ENCODE measurements at places on chromosomes 2 and 18. TPM values are rescaled to one million over a fixed set of nuclear protein-coding genes. Genes with fewer than 3 reads are reported as not detected.

GPR155 gene
- 0.82 TPM for polyA plus RNA-seq

GRCh38 chr2:37367984-37368383 lies 23.6 kb downstream of the QPCT start:
- no peak for DNase-seq

- DNase-seq = no peak
Measured at GRCh38 chr2:43136011-43136799, 90.2 kb downstream of the ZFP36L2 start.

SPATS2L gene
- polyA plus RNA-seq = 263 TPM

- peak; percentile 70 for DNase-seq
Measured at GRCh38 chr2:219726916-219727315, 99.5 kb downstream of the SLC4A3 start.

ESPNL gene
- polyA plus RNA-seq = 0.44 TPM

GRCh38 chr18:35973650-35974049 lies 1.2 kb downstream of the RMP24 start:
- DNase-seq = no peak

DOK1 gene
- polyA plus RNA-seq = 3.9 TPM

GRCh38 chr2:238818561-238818960 lies 29.3 kb upstream of the TWIST2 start:
- DNase-seq = no peak

SCN3A gene
- not detected for polyA plus RNA-seq

DSG4 gene
- not detected for polyA plus RNA-seq

G6PC2 gene
- not detected for polyA plus RNA-seq

RSAD2 gene
- polyA plus RNA-seq = not detected

- no peak for DNase-seq
Measured at GRCh38 chr2:173544641-173545363, 190.1 kb downstream of the CDCA7 start.

DNA sequence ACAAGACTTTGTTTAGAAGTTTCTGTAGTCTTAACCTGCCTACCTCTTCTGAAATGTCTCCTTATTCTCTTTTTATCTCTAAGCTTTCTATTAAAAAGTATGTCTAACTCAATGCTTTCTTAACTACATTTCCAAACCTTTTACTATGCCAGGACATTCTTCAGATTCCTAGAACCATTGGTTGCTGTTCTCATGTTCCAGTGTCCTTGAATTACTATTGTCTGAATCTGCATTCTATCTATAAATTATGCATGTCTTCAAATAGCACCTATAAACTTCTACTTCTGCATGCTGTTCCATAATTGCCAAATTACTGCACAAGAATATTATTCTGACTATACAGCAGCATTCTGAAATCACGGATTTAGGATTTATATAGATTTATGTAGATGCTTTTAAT lies 166.0 kb upstream of the VWC2L start:
- DNase-seq = peak; percentile 68

- no peak for DNase-seq
Measured at GRCh38 chr2:211946960-211947359, 591.6 kb downstream of the ERBB4 start.

GRCh38 chr18:51848702-51849101 lies 491.3 kb upstream of the DCC start:
- DNase-seq = no peak

UGT1A5 gene
- polyA plus RNA-seq = not detected

GRCh38 chr2:120693121-120693520 lies 42.5 kb upstream of the GLI2 start:
- no peak for DNase-seq

- DNase-seq = no peak
Measured at GRCh38 chr2:20600756-20601325, 50.1 kb downstream of the HS1BP3 start.

- no peak for DNase-seq
Measured at GRCh38 chr18:22286585-22286984, 117.2 kb downstream of the GATA6 start.

DNA sequence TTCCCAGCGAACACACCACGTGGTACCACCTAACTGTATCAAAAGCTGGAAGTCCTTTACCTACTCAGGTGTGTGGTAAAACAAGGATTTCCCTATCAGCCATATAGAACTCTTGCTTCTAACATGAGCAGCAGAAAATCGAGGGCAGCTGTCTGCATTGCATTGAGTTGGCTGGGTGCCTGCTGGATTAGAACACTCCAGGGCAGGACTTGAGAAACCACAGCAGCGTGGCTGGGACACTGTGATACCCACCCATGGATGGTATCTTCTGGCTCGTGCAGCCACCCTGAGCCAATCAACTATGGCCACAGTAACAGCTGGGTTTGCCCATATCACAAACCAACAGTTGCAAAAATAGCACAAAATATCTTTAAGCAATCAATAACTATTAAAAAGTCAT lies 188.3 kb downstream of the FBXO15 start:
- DNase-seq = no peak

DNA sequence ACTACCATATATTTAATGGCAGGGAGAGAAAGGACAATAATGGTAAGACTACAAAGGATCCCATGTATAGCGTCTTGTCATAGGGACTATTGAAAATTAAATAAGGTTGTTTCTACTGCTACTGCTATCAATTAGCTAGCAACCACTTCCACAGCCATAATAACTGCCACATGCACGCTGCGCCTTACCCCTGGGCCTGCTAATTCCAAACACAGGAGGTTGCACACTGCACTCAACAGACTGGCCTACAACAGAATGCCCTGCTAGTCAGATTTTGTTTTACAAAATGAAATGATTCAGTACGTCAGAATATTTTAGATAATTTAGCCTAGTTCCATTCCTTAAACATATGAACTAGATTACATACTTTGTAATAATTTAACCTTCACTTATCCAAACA lies 121.0 kb upstream of the SMAD7 start:
- DNase-seq = no peak

DNA sequence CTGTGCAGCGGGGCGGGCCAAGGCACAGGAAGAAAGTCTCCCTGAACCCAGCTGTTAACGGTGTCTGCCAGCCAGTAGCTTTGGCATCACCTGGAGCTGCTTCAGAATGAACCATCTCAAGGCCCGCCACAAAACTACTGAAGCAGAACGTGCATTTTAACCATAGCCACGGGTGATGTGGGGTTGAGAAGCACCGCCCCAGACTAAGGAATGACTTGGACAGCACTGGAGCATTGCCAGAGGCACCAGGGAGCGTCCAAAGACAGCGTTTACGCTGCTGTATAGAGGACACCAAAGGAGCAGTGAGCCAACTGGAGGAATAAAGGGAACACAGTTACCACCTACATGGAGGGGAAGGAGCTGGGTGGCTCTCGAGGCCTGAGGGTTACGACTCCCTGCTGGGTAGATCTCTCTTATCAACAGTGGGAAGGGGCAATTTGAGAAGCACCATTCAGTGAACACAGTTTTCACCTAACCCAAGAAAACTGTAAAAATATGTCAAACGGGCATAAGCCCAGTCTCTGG lies 28.4 kb upstream of the LONRF2 start:
- DNase-seq = no peak

TEX44 gene
- not detected for polyA plus RNA-seq

DNA sequence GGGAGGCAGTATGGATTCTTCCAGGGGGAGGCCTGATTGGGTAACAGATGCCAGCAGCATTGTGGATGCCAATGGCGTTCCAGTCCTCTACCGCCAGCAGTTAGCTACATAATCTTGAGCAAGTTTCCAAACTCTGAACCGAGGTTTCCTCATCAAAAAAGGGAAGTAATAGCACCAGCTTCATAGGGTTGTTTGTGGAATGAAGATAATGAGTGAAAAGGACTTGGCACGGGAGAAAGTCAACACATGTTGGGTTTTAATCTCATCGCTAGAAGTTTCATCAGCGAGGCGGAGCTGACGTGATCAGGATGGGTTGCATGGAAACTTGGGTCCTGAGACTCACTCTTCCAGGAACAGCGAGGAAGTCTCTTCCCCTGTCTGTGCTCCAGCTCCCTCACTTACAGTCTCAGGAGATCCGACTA lies 266.7 kb downstream of the SH3BP4 start:
- no peak for DNase-seq

GRCh38 chr2:1698188-1698945 lies 45.9 kb downstream of the PXDN start:
- no peak for DNase-seq

- peak; percentile 84 for DNase-seq
Measured at GRCh38 chr18:31684279-31685096, at the start of gene B4GALT6. B4GALT6 (minus strand) TSS chr18:31684581; CDS start chr18:31684426, 155 bp downstream.

GRCh38 chr2:174546519-174547506 lies 50.8 kb downstream of the WIPF1 start:
- peak; percentile 82 for DNase-seq

- DNase-seq = no peak
Measured at GRCh38 chr2:191690327-191690726, 12.4 kb downstream of the NABP1 start.

- peak; percentile 62 for DNase-seq
Measured at GRCh38 chr2:25250331-25251070, 82.1 kb upstream of the POMC start.

DNA sequence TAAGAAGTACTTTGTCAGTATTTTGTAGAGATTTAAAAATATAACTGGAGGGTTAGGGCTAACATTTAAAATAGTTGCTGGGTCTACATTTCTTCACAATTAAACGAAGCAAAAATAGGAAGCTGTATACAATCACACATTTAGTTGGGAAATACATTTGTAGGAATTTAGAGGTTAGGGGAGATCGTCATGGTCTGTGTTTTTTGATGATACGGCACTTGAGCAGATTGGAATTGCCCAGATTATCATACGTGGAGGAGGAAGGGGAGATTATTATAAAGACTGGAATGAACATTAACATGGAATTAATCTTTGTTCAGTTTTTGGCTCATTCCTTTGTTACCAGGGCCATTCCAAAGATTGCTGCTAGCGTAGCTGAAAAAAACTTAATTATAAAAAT lies 84.6 kb downstream of the MTA3 start:
- no peak for DNase-seq

DNA sequence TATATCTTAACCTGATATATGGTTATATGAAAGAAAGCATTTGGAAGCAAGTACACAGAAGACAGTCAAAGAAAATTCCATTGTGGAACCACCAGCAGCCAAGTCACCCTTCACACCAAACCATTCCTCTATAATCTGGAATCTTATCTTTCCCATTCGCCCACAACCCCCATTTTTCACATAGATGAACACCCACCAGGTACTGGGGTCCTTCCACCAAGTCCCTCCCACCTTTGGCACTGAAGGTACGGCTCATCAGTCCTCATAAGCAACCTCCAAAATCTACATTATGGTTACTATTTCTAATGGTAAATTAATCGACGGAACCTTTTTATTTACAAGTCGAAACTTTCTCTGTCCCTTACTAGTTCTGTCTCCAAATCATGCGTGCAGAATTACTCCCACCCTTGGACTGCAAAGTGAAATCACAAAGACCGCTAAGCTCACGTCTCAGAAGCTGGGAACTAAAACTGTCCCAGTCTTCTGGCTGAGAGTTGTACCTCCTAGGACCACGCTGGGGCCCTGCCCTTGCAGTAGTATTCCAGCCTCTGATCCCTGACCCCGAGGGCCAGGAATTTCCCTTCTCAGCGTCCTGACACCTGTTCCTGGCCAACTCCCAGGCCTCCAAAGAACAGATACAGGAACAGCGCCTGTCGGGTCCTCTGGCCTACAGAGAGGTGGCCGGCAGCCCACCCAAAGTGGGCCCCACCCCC lies 702 bp downstream of the OLA1 start:
- peak; percentile 73 for DNase-seq

PRKRA gene
- polyA plus RNA-seq = 44.0 TPM

DNA sequence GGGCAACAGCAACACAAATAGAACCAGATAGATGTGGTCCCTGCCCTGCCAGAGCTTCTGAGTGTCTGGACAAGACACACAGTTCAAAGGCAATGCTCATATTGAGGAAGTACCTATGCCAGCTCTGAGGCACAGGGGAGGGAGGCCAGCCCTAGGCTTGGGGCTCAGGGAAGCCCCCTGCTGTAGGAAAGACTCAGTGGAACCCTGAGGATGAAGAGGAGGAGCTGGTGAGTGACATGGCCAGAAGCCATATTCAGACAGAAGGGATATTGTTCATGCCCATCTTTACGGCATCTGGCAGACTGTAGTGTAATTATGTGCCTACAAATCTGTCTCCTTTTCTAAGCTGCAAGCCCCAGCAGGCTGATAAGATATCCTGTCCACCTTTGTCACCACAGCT lies 8.8 kb downstream of the SIGLEC15 start:
- DNase-seq = no peak

DNA sequence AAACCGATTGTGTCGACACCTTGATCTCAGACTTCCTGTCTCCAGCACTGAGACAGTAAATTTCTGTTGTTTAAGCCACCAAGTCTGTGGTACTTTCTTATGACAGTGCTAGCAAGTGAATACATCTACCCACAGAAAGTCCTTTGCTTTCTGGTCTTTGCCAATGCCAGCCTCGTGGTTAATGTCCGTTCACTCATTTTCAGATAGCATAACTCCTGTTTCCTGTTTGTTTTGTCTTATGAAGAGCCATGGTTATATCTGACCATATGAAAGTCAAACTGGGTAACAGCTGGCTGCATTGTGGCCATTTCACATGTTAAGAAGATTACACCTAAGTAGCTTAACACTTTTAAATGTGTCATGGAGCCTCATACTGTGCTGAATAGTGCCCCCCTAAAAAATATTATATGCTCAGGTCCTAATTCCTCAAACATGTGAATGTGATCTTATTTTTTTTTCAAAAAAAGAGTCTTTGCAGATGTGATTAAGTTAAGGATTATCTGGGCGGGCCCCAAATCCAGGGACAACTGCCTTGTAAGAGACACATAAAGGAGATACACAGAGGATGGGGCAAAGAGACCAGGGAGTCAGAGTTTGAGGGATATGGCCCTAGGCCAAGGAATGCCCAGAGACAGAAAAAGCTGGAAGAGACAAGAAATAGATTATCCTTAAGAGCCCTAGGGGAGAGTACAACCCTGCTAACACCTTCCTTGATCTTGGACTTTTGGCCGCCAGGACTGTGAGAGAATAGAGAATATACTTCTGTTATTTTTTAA lies 118.0 kb downstream of the KCNE4 start:
- DNase-seq = no peak

- peak; percentile 29 for DNase-seq
Measured at GRCh38 chr2:61887717-61888266, 664 bp downstream of the CCT4 start.

ADAM23 gene
- 11.8 TPM for polyA plus RNA-seq

- no peak for DNase-seq
Measured at GRCh38 chr18:52077251-52077983, 262.6 kb upstream of the DCC start.

All from GM23338 (cell line).